ENCODE measurements at places on chromosomes 12 and 14.

GRCh38 chr14:95903616-95904107 lies 27.0 kb downstream of the TUNAR start:
- no peak for DNase-seq

DNA sequence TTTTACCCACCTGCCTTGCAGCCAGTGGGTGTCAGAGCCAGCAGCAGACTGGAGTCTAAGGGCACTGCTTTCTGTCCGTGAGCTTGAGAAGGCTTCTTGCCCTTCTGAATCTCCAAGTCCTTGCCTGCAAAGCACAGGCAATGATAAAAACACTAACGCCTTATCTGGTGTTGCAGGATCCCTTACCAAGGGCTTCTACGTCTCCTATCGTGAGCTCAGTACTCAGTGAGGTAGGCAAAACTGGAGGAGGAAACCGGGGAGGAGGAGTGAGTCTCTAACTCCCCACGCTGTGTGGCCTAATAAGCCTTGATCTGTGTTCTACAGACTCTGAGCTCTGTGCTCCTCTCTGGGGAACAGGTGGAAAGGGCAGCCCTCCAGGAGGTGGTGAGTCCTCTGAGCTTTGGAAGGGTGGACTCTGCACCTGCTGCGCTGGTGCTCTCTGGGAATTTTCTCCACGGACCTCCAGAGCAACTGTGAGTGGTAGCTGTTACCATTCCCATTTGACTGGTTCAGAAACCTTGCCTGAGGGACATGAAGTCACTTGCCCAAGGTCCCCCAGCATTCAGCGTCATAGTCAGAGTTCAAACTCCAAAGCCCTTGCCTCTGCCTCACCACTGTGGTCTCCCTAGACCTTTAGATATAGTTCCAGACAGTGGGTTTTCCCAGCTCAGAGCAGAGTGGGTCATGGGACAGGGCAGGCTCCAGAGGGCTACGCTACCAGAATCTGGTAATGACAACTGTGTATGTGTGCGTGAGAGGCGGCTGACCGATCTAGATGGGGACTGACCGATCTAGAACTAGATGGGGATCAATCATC lies 7.0 kb upstream of the MARK3 start:
- no peak for DNase-seq

DNA sequence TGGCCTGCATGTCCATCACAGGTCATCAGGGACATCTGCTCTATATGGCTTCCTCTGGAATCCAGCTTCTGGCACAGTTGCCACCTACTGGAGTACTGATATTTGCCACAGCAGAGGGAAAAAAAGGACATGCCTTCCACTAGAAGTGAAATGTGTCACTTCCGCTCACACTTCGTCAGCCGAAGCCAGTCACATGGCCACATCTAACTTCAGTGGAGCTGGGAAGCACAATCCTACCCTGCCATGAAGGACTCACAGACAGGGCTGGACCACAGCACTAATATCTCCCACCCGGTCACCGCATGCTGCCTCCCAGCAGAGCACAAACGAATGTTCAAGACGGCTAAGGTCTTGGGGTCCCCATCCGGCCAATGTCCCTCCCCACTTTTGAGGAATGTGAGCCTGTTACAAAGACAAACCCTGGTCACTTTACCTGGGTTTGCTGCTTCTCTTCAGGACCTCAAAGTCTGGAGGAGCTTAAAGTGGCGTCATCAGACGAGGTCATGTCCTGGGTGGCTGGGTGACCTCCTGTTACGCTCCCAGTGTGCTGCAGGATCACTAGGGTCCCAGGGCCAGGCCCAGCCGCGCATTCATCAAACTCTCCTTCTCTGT lies 98.6 kb downstream of the GCH1 start:
- no peak for DNase-seq

- no peak for DNase-seq
Observed at GRCh38 chr12:105538880-105539279, 208.4 kb downstream of the C12orf75 start.

GRCh38 chr14:96167224-96168148 lies 37.2 kb upstream of the BDKRB2 start:
- no peak for DNase-seq

DNA sequence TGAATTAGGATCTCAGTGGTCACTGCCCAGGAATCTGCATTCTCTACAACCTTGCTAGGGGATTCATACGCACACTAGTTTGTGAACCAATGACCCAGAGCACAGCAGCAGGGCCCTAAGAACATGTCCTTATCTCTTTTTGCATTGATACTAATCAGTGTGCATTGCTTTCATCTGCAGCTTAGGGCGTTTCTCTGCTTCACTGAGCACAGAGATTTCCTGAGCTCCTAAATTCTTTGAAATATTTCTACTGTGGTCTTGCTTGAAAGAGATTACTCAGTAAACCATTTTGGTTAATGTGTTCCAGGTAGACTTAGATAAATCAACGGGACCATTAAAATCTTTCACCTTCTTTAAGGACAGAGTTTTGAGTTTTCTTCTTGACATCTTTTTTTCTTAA lies 351.3 kb upstream of the KITLG start:
- no peak for DNase-seq

GRCh38 chr12:45338272-45338671 lies 122.4 kb downstream of the ANO6 start:
- DNase-seq: no peak

- no peak for DNase-seq
Observed at GRCh38 chr14:102540315-102541028, 30.9 kb upstream of the ANKRD9 start.

DNA sequence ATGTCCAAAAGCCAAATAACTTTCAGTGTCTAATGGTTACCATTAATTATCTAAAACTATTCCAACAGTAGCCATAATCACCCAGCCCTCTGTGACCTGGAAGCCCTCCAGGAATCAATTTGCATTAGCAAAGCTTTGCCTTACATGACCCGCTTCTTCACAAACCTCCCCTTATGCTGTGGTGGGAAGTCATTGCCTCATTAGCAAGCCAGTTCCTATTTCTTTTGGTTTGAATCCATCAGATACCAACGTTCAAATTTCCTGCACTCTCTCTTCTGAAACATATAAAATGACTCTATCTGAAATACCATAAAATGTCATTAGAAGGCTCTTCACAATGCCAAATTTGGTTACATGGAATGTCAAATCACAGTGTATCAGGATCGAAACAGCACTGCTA lies 268.3 kb upstream of the PRKD1 start:
- no peak for DNase-seq

DNA sequence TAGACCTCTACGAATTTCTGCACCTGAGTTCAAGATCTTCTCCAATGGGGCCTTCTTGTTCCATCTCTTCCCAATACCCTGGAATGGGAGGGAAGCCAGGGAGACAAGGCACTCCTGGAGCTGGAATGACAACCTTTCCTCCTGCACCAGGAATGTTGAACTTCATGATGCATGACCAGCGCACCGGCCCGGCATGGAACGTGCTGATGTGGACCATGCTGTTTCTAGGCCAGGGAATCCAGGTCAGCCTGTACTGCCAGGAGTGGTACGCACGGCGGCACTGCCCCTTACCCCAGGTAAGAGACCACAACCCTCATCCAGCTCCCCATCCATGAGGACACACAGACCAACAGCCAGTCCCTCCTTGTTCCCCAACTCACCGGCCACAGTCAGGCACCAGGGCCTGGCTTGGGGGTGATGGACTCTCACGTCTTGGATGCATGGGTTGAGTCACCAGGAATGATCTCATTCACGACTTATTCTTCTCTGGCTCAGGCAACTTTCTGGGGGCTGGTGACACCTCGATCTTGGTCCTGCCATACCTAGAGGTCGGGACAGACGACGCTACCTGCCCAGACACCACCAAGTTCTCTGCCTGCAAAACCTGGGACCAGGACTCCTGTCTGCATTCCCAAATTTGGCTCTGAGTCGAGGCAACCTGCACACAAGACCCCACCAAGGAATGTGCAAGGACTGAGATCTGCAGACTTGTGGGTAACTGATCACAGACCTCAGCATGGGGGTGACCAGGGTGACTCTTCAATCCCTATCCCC lies 20.5 kb downstream of the SOAT2 start:
- no peak for DNase-seq

DNA sequence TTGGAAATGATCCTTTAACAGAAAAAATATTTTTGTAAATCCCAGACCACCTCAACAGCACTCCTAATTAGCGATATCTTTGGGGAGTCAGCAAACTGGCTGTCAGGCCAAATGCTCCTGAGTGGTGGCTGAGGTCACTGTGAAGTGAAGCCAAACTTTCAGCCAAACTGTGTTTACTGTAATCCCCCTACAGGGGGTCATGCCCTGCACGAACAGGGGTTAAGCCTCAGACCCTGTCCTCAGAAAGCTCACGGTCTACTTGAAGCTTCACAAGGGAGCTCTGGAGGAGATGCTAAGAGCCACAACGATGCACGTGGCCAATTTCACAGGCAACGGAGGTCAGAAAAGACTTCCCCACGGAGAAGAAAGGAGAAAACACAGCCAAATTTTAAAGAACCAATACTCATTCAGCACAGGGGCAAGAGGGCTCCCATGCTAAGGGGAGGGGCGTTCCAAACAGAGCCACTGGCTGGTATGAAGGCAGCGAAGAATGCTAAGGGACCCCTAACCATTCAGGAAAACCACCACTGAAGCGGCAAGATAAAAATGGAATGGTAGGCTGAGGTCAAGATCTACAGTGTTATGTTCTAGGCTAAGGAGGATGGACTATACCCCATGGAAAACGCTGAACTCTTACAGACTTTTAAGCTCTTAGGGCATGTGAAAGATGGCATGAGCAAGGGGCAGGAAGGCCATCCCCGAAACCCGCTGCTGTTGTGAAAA lies 105.4 kb downstream of the ITPR2 start:
- DNase-seq: no peak

- no peak for DNase-seq
Observed at GRCh38 chr12:93785249-93786010, 108.3 kb downstream of the CRADD start.

DNA sequence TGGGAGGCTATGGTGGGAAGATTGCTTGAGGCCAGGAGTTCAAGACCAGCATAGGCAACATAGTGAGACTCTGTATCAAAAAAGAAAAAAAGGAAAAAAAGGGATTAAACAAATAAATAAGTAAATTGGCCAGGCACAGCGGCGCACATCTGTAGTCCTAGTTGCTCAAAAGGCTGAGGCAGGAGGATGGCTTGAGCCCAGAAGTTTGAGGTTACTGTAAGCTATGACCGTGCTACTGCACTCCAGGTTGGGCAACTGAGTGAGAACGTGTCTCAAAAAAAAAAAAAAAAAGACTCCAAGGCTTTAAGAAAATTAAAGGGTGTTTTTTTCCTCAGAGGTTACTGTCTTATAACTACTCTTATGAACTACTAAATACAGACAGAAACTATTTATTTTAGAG lies 11.7 kb downstream of the BEST3 start:
- no peak for DNase-seq

DNA sequence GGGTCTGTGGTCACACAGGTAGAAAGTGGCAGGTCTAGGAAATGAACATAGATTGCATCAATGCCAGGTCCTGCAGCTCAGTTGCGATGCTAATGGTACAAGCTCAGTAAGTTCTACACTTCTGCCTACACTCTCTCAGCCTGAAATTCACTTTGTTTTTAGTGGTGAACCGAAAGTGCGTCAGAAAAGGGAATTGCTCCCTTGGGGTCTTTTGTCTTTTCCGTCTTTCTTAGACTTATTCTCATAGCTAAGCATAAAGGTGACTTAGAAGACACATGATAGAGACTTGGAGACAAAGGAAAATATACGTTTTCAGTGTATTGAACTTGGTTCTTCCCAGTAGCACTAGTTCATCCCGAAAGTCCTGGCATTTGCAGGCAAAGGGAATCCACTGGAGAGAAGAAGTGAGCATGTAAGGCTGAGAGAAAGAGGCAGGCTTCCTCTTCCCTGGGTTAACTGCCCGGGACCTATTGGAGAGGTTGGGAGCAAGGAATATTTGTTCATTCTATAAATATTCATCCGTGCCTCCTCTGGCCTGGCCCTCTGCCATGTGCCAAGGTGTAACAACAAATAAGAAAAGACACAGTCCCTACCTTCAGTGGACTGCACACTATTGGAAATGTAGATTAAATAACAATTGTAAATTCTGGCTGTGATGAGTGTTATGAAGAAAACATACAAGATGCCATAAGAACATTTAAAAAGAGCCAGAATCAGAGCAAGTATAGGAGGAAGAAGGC lies 785.8 kb downstream of the MED13L start:
- no peak for DNase-seq

DNA sequence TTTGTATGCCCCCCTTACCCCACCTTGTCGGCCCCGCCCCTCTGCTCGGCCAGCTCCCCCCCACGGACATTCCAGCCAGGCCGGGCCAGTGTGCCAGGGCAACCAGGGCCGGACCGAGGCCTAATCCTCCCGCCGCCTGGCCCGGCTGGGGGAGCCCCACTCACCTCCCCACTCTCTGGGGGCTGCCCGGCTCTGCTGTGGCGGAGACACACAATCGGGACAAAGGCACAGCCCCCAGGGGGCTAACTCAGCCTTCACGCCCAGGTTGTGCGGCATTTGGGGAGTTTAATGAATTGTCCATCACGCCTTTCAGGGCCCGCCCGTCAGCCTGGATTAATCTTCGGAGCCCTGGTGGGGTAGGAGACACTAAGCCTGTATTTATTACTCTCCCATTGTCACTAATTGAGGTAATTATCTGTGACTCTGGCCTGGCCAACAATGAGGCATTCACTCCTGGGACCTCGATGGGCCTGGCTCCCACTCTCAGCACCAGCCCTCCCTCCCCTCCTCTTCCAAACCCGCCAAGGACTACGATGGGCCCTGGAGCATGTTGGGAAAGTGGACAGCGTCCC lies 8.7 kb downstream of the WNT1 start:
- DNase-seq: no peak

DNA sequence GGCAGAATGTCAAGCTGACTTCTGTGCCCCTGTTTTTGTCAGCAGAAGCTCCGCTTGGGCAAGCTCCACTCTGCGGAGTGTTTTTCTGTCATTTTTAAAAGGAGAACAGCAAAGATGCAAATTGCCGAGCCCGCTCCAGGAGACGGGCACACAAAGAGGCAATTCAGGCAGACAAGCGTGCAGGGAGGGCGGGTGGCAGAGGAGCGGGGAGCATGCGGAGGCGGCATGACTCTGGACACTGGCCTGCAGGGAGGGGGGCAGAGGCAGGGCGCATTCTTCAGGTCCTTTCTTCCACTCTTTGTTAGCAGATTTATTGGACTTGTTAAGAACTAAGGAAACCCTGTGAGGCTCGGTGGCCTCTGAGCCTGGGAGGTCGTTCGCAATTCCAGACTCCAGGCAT lies 187.3 kb upstream of the RMST start:
- DNase-seq: no peak

- DNase-seq: no peak
Observed at GRCh38 chr14:64421166-64421565, 33.0 kb downstream of the MTHFD1 start.

GRCh38 chr12:119681728-119682638 lies 14.1 kb downstream of the PRKAB1 start:
- DNase-seq: no peak

- DNase-seq: no peak
Observed at GRCh38 chr14:34662561-34663088, 32.7 kb upstream of the SNX6 start.

GRCh38 chr12:76706761-76707160 lies 57.2 kb upstream of the ZDHHC17 start:
- no peak for DNase-seq

DNA sequence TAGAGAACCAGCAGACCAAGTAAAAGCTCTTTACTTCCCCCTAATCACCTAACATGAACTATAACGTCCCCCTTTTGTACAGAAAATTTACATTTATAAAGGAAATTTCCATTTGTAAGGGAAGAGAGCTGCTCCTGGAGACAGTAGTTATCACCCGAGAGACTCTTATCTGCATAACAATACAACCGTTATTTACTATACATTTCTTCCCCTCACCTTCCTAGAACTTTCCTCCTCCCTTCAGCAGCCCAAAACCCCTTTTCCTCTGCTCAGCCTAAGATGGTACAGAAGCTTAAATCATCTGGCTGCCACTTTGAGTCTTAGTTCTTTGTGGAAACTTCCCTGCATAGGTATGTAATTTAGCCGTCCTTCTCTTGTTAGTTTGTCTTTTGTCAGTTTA lies 40.4 kb upstream of the ETV6 start:
- DNase-seq: no peak
